ENCODE measurements at places on chromosomes 3 and 15. TPM values are rescaled to one million over a fixed set of nuclear protein-coding genes. Genes with fewer than 3 reads are reported as not detected.

TRAIP gene
- 22.5 TPM for total RNA-seq

SLC24A5 gene
- total RNA-seq = not detected

RARB gene
- not detected for total RNA-seq

GATA2 gene
- 0.08 TPM for total RNA-seq

SLITRK3 gene
- not detected for total RNA-seq

CCDC39 gene
- total RNA-seq = not detected

ZNF80 gene
- 1.6 TPM for total RNA-seq

GOLGA8M gene
- not detected for total RNA-seq

MAN2C1 gene
- 142 TPM for total RNA-seq

TMIE gene
- total RNA-seq = 0.25 TPM

ZNF385D gene
- total RNA-seq = not detected

GHSR gene
- total RNA-seq = not detected
